ENCODE measurements at places on chromosomes 16 and 17.

DNA sequence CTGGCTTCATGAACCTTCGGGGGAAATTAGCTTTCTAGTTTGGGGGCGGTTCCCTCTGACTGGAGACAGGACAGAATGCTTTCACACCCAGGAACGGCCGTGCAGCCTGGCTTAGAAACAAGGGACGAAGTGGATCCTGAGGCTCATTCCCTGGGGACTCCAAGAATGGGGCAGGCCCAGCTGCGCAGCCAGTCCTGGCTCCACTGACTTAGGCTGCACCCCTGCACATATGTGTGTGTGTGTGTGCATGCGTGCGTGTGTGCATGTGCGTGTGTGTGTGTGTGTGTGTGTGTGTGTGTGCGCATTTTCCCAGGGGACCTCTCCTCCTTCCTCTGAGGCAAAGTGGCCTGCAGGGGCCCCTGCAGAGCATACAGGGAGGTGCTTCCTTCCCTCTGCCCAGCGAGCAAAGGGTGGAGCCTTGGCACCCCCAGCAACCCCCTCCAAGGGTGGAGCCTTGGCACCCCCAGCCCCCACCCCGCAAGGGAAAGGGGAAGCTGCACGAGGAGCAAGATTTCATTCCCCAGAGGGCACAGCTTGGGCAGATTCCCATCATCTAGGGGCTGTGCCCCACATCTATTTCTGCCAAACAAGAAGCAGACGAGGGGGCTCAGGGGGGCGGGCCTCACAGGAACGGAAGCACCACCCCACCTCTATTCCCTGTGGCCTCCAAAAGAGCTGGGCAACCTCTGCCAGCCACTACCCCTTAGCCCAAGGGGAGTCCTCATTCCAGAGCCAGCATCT, 97.6 kb upstream of the CBX4 start:
- DNase-seq: peak; percentile 22

GRCh38 chr17:63447471-63448009, 1.4 kb upstream of the CYB561 start:
- no peak for DNase-seq

DNA sequence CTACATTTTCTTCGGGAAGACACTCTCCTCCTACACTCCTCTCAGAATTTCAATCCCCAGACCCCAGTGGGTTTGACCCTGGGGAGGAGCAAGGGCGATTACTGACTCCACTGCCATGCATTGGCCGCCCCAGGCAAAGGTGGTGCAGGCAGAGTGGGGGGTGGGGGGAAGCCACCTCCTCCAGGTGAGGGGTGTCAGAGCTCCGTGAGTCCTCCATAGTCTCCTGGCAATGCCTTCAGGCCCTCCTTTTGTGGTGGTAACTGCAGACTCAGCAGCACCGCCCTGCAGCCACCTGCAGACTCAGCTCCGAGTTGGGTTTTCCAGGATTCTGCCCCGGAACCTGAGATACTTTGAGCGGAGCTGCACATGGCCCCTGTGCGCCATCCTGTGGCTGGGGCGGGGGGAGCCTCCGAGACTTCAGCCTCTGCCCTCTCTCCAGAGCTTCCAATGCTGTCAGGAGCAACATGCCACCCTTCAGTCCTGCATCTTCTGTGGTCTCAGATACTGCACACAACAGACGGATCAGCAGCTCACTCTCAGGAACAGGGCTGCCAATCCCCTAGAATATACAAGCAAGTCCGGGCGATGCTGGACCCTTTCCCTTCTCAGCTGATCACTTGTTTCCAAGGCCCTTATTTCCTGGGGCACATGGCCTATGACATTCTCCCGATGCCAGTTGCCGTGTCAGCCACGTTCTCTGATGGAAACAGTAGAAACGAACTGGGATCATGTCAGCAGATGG, 2.4 kb upstream of the SLC47A2 start:
- DNase-seq: no peak

DNA sequence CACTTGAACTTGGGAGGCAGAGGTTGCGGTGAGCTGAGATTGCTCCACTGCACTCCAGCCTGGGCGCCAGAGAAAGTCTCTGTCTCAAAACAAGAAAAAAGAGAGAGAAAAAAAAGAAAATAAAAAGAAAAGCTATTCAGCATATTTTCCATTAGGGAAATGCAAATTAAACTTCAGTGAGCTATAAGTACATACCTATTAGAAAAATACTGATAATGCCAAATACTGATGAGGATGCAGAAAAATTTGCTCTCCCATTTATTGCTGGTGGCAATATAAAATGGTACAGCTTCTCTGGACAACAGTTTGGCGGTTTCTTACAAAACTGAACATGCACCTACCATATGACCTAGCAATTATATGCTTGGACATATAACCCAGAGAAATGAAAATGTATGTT, 9.8 kb downstream of the KRT10 start:
- no peak for DNase-seq

DNA sequence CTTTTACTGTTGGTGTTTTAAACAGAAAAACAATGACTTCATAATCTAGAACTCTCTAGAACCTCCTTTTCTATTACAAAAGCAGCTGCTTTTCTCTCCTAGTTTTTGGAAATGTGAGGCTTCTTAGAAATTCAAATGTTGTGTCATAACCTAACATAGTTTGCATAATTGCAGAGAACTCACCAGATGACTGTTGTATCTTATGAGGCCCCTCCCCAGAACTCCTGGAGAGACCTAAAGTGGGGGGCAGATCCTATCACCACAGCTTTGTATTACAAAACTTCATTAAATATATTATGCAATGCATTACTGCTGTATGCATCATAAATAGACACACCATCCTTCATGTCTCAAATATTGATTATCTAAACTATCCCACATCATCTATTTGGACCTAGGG, 538.7 kb upstream of the HSBP1 start:
- DNase-seq: peak; percentile 27

- no peak for DNase-seq
Observed at GRCh38 chr17:69486779-69487637, 72.5 kb downstream of the MAP2K6 start.

DNA sequence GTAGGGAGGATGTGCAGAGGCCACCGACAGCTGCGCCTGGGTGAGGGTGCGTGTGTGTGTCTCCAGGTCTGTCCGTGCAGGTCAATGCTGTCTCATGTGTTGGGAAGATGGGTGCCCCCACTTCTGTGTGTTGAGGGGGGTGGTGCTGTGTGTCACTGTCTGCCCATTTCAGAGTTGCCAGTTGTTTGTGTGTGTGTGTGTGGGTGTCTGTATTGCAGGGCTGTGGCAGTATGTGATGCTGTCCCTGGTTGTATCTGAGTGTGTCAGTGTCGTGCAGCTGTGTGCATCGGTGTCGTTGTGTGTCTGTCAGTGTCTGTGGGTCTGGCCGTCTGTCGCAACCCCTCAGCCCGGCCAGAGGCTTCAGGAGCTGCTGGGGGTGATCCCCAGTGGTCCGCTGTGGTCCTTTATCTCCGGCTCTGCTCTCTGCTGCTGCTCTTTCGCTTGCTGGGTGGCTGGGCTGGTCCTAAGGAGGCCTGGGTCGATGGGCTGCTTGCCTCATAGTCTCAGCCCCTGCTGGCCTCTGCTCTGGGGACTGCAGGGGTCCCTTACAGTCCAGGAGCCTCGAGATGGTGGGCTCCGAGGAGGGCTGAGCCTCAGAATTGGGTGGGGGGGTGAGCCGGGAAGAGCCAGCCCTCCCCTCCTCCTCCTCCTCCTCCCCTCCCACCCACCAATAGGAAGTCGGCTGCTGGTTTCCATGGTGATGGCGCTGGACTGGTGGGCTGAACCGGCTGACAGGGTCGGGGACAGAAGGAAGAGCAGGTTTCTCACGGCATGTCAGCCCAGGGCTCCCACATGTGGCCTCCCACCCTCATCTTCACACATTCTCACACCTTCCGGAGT, at the start of gene TSPOAP1:
TSPOAP1 (minus strand) TSS at position 601 of the 840 bp plus-strand sequence. CDS start 875 bp downstream, outside the sequence.
- DNase-seq: peak; percentile 57

GRCh38 chr16:82368041-82368440, 198.0 kb upstream of the MPHOSPH6 start:
- peak; percentile 3 for DNase-seq

- DNase-seq: peak; percentile 84
Observed at GRCh38 chr16:19912455-19913339, 28.0 kb upstream of the GPRC5B start.

DNA sequence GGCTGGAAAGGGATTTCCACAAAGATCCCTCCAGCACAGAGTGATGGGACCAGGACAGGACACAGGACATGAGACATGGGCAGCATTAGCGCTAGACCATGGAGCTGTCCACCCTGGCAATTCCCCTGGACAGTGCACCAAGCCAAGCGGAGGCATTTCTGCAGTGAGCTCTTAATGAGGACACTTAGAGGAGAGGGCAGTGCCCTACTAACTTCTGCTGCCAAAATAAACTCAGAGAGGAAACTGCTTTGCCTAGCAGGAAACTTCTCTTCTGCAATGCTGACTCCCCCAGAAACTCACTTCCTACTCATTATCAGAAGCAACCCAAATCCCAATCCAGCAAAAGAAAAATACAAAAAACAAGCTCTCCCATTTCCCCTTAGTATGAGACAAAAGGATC, 119.2 kb downstream of the HS3ST2 start:
- no peak for DNase-seq

- DNase-seq: no peak
Observed at GRCh38 chr17:33474789-33475188, 181.7 kb upstream of the ASIC2 start.

DNA sequence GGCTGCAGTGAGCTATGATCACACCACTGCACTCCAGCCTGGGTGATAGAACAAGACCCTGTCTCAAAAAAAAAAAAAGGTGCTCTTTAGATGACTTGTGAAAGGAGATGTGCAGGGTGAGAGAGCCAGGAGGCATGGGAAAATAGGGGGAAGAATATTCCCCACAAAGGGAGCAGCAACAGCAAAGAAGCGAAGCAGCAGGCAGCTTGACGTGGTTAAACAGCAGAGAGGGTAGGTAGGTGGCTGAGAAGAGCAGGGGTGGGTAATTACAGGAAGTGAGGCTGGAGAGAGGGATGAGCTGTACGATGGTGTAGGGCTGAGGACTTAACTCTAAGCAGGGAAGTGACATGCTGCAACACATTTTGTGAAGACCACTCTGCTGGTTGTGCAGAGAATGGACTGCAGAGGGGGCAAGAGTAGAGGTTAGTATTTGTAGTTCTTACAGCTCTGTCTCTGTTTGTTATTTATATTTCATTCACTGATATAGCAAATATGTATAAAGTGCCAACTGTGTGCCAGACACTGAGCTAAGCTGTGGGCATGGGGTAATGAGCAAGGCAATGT, 1.6 kb downstream of the HEATR3 start:
- peak; percentile 71 for DNase-seq

DNA sequence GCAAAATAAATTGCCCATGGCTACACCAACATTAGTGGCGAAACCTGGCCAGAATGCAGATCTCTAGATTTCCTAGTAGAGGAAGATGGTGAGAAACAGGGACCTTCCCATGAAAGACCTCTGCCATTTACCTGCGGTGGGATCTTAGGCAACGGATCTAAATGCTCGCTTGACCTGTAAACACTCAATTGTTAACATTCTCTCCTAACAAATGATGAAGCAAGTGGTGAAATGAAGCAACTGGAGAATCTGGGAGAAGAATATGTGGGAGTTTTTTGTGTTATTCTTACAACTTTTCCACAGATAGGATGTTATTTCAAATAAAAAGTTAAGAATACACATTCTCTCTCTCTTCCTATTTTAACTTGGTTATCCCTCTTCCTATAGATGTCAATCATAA, 56.6 kb downstream of the SMG6 start:
- no peak for DNase-seq

DNA sequence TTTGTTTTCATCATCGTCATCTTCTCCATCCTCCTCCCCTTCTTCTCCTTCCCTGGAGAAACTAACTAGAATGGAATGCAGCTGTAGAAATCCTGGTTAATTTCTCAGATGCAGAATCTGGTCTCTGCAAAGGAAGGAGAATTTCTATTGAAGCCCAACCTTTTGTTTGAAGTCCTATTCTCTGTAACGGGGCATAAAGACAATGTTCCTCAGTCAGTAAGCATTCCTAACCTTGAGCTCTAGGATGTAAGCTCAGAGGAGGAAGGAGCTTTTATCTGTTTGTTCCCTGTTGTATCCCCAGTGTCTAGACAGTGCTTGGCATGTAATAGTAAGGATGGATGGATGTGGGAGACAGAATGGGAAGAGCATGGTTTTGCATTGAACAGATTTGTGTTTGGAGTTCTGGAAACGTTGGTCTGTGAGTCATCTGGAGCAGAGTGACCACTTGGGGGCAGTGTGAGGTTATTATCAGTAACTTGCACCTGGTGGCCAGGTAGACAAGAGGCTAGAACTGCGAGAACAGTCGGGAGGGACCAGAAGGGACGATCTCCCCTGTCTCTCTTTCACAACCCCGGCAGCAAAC, 363.7 kb downstream of the SNX29 start:
- peak; percentile 82 for DNase-seq

DNA sequence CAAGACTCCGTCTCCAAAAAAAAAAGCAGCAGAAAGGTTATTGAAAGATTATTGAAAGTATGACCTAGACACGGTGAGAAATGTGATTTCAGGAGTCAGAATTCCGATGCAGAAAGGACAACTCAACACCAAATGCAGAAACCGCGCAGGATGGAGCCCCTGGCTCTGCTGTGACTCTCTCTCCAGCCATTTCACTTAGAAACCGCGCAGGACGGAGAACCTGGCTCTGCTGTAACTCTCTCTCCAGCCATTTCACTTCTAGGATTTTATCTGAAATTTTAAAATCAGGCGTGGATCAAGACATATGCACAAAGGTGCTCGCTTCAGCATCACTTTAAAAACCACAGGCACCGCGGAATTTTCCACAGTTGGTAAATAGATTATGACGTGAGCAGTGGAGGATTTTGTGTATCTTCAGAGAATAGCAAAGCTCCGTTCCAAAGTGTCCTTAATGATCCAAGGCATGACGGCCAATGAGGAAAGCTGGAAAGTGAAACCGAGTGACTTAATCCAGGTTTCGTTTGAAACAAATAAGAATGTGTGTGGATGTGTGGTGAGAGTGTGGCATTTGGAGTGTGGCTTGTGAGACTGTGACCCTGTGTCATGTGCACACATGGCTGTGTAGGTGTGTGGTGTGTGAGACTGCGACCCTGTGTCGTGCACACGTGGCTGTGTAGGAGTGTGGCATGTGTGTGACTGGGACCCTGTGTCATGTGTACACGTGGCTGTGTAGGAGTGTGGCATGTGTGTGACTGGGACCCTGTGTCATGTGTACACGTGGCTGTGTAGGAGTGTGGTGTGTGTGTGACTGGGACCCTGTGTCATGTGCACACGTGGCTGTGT, 9.5 kb downstream of the UTS2R start:
- DNase-seq: no peak

DNA sequence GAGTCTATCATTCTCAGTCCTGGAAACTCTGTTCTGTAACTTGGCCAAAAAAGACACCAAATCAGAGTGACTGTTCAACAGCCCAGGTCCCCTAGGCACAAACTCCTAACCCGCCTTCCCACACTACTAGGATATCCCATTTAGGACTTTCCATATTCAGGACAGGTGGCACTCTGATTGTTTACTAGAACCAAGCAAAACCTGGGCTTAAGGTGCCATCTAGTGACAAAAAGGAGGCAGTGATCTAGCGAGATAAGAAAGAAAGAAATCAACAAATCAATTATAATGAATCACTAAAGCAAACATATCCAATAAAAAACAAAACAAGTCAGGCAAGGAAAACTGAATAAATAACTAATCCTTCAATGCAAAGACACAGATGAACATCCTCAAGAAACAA, 203.9 kb downstream of the CEP112 start:
- peak; percentile 28 for DNase-seq

GRCh38 chr16:57915267-57915666, 55.7 kb downstream of the CNGB1 start:
- DNase-seq: no peak
